Fibroblast of upper back skin (primary cell): ENCODE measurements at places on chromosomes 3 and 15.

DNA sequence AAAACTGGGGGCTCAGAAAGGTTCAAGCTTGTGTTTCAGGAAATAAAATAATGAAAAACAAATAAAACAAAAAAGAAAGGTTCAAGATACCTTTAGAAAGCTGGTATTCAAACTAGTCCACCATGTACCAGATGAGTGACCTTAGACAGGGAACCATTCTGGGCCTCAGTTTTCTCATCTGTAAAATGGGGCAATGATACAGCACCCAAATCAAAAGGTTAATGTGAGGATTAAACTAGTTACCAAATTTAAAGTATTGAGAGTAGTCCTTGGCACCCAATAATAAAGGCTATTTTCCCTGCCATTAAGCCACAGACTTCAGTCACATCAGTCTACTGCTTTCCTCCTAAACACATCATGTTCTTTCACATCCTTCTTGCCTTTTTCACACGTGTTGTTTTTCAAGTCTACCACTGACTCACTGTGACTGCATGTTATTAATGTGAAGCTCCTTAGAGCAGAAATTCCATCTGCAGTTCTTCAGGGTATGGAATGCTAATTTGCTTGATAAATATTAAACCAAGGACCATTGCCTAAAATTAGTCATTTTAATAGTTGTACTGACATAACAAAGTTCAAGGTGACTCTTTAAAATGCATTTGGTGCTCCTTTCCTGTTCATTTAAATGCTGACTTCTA lies 19.9 kb downstream of the TAMM41 start:
- DNase-seq, result peak; percentile 66

DNA sequence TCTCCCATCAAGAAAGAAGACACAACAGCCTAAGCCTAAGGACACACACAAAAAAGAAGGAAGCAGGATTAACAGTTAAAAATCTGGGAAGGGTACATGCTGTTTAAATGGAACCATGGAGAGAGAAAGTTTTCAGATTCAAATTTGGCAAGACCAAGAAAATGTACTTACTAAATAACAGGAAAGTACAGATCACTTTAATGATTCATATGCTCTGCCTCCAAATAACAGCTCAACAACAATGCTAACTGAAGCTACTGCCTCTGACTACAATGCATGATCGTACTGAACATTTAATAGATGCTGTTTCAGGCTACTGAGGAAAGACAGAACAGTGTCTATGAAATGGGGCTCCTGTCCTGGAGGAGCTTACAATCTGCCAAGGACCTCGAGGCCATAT lies 8.4 kb upstream of the NMB start:
- DNase-seq, result no peak

DNA sequence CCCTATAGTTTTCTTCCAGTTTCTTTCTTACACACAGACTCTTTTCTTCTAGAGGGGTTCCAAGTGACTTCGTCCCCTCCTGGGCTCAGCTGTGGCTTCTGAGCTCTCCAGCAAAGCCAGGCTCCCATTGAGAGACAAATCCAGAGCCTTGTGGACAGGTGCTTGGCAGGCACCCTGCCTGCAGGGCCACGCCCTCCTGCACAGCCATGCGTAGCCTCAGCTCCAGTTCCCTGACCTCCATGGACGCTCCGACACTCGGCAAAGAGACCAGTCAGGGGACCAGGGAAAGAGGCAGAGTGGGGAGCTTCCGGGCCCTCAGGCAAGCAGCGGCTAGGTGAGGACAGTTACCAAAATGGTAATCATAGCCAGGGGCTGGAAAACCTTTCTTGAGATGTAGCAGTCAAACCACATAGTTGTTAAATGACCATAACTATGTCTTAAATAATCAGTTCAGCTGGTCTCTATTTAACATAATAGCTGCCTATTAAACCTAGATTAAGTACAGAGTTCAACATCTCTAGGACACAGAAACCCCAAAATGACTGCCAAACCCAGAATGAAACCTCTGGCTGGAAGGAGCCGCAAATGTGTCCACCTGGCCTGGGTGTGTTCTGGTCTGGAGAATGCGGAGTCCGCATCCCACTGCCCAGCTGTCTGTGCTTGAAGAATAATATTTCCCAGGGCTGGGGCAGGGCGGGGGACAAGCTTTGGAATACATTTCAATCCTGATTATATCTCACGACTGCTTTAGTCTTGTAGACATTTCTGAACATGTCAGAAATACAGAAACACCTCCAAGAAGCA lies 69.3 kb upstream of the RGMA start:
- no peak for DNase-seq

DNA sequence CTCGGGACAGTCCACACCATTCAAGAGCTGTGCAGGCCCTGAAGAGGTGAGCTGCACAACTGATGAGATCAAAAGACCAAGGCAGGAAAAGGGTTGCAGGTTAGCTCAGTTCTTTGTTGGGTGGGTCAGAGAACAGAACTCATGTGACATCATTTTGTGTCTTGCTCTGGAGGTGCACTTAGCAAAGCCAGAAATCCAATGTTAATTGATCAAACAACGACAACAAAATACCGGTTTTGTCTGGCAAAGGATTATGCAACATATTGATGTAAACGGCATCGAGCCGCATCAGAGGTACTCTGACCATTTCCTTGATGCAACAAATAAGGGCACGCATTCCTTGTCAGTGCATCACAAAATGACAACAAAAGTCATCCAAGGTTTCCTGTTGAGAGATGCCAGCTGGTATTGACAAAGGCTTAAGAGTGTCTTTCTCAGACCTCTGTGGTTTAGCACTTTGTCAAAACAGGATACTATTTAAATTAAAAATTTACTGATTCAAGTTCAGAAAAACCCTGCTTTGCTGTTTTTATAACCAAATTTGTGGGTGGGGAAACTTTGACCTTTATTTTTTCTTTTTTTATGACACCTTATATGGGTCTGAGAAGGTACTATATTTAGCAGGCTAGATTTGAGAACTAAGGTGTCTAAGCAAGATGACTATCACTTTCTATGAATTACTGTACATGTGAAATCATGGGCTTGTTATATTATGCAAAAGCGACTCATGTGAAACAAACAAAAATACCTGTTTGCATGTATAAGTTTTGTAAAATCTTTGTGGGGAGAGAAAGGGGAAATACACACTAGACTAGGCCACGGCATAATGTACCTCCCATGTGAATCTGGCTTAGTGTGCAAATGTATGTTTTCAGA lies 496.1 kb downstream of the FOXP1 start:
- no peak for DNase-seq

GRCh38 chr3:97882975-97883598 lies 61.3 kb downstream of the CRYBG3 start:
- DNase-seq, result peak; percentile 73

GRCh38 chr3:168336276-168336675 lies 240.6 kb upstream of the GOLIM4 start:
- no peak for DNase-seq
